ENCODE measurements at places on chromosomes 11 and 22. TPM values are rescaled to one million over a fixed set of nuclear protein-coding genes. Genes with fewer than 3 reads are reported as not detected.

Gene VSIG10L2
- not detected for total RNA-seq

Gene SLC22A9
- not detected for total RNA-seq

Gene SMC1B
- 0.08 TPM for total RNA-seq

Gene IFT27
- total RNA-seq = 26.5 TPM

Gene OR5B21
- total RNA-seq = not detected

Gene MYEOV
- 36.9 TPM for total RNA-seq

Gene FAM118A
- total RNA-seq = 15.3 TPM

Gene MAPK8IP2
- 1.0 TPM for total RNA-seq

Gene GANAB
- 300 TPM for total RNA-seq

Gene NUP50
- total RNA-seq = 58.1 TPM

Gene ARVCF
- total RNA-seq = 107 TPM

Gene MS4A6E
- not detected for total RNA-seq

- DNase-seq = no peak
These were observed 190.2 kb downstream of the SWAP70 start for GRCh38 chr11:9853929-9854552.

GRCh38 chr11:29305456-29306232 is 711.2 kb downstream of the KCNA4 start:
- no peak for DNase-seq

DNA sequence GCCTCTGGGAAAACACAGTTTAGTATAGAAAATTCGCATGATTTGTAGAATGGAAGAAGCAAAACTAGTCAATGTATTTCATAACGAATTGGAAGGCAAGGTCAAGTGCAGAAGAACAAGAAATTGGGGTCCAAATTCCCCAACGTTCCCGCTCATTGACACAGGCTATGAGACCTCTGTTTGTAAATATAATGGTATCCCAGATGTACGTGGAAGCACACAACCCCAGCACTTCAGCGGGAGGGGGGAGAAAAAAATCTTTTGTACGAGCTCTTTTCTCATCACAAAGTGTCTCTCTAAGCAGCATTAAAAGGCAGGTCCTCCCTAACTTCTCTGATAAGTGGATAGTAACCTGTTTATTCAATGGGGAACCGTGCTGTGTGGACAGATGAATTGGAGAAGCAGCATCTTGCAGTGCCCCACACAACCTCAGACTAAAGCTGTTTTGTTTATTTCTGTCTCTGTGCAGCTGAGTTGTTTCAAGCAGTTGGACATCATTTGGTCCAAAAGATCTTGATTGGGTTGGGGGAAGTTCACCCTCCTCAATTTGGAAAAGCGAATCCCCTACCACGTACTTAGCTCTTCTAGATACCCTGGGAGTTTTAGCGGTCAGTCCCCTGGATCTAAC is 1.1 kb upstream of the GAB2 start:
- DNase-seq = no peak

- peak; percentile 74 for DNase-seq
These were observed 61.9 kb downstream of the BMAL1 start for GRCh38 chr11:13339195-13340153.

DNA sequence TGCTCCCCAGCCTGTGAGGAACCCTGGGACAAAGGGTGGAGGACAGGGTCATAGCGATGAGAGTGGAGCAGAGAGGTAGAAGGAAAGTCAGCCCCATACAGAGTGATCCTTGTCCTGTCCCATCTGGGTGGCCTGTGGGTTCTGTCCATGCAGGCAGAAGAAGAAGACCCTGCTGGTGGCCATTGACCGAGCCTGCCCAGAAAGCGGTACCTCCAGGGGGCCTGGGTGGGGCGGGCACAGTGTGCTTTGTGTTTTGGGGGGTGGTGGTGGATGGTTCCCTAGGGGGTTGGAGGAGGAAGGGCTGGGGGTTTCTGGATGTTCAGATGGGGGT is 7.9 kb downstream of the SIDT2 start:
- DNase-seq = no peak

GRCh38 chr11:120985718-120986569 is 38.0 kb upstream of the TBCEL start:
- DNase-seq = no peak

DNA sequence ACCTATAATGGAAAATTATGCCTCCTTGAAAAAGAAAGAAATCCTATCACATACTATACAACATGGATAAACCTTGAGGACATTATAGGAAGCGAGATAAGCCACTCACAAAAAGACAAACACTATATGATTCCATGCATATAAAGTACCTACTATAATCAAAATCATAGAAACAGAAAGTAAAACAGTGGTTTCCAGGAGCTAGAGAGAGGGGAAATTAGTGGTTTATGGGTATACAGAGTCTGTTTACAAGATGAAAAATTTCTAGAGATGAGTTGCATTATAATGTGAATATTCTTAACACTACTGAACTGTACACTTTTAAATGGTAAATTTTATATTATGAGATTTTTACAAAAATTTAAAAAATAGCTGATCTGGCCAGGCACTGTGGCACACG is 40.5 kb upstream of the ARHGAP42 start:
- DNase-seq = no peak

GRCh38 chr11:15544353-15544752 is 429.6 kb downstream of the INSC start:
- no peak for DNase-seq

GRCh38 chr11:32087597-32087996 is 3.3 kb upstream of the RCN1 start:
- no peak for DNase-seq

DNA sequence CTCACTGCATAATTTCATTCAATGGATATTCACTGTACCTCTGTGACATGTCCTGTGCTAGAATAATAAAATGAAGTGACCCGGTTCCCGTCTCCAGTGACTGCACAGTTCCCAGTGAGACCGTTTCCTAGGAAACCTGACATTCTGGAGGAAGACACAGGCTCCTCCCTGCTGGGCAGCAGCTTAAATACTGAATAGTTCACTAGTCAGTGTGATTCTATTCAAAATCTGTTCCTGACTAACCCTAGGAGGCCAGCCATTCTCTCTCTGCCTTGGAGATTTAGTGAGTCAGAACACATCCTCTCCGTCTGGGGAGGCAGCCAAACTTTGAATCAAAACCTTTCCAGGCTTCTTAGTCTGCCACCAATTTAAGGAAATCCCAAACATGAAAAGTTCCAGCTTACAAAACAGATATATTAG is 11.3 kb downstream of the TRIM66 start:
- DNase-seq = peak; percentile 75

GRCh38 chr11:38598418-38598817 is 2000.4 kb upstream of the RAG2 start:
- no peak for DNase-seq

DNA sequence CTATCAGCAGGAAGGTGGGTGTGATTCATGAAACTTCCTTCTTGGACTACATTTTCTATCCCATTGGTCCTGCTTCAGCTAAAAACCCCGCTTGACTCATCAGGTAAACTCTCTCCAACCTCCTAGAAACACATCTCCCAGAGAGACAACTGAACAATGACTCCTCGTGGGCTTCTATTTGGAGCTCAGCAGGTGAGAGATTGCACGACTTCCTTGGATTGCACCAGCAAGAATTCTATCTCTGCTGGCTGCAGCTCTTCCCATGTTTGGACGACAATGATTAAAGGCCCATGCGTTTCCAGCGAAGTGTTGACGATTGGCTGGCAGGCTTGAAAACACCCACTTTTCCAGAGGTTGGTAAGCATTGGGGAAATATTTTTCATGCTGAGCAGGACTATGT is 216.1 kb upstream of the NTM start:
- no peak for DNase-seq

- peak; percentile 29 for DNase-seq
These were observed 30.5 kb upstream of the FNBP4 start for GRCh38 chr11:47797633-47798032.

GRCh38 chr22:37607010-37607934 is 1.4 kb upstream of the GGA1 start:
- peak; percentile 44 for DNase-seq

DNA sequence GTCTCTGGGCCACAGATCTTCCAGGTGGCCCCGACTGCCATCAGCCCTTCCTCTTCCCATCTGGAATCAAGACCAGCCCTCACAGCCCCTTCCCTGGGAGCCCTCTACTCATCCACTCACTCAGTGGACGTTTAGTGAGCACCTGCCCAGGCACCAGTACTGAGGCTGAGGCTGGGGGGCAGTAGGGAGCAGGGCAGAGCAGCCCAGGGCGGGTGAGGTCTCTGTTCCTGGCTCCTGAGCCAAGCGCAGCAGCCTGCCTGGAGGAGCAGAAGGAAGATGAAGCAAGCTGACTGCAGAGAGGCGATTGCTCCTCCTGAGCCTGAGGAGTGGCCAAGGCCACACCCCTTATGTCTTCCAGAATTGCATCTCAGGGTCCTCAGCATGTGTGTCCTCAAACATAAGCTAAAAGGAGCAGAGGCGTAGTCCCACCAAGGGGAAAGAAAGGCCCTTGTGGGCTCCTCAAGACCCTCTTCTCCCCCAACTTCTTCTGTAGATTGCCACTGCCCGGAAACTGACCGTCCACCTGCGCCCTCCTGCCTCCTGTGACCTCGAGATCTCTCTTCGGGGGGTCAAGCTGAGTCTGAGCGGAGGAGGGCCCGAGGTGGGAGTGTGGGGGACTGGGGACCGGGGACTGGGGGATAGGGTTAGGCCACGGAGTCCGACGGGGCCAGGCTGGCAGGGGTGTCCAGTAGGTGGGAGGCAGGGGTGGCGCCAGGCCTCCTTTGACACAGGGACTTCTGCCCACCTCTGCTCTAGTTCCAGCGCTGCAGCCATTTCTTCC is 5.8 kb downstream of the MAPK8IP2 start:
- DNase-seq = no peak

- no peak for DNase-seq
These were observed 96.8 kb upstream of the ISX start for GRCh38 chr22:34969001-34969790.

- DNase-seq = no peak
These were observed 80.4 kb upstream of the PRR5 start for GRCh38 chr22:44621401-44622146.

GRCh38 chr11:34250732-34251588 is 106.8 kb downstream of the ABTB2 start:
- no peak for DNase-seq

DNA sequence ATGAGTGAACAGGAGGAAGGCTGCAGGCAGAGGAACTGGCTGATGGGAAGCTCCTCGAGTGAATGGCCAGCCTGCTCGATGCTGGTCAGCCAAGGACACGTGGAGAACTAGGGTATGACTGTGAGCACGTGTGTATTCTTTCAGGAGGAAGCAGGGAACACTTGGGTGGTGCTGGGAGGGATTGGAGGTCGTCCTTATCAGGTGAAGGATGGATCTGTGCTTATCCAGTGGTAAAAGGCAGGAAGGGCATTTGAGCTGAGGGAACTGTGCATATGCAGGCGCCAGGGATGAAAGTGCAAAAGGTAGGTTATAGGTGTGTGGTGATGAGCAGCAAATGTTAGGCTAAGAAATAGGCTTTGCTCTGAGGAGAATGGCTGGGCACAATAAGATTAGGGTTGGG is 9.7 kb upstream of the SLCO2B1 start:
- DNase-seq = no peak

- DNase-seq = no peak
These were observed 23.0 kb downstream of the PAX6 start for GRCh38 chr11:31788085-31788484.
